ENCODE measurements at places on chromosomes 2 and 18. TPM values are rescaled to one million over a fixed set of nuclear protein-coding genes. Genes with fewer than 3 reads are reported as not detected.

DNA sequence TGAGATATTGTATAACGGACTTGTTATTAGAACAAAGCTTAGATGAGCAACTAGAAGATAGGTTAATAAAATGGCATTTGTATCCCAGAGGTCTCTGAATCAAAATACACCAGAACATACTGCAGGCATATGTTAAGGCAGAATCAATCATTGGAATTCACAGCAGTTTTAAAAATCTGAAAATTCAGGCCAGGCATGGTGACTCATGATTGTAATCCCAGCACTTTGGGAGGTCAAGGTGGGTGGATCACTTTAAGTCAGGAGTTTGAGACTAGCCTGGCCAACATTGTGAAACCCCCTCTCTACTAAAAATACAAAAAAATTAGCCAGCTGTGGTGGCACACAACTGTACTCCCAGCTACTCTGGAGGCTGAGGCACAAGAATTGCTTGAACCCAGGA is 405.2 kb downstream of the ZEB2 start:
- no peak overlapping the region for H3K27ac ChIP-seq
- H3K4me1 ChIP-seq = peaks cover 4% of the 10 kb centered on the region
- H3K27me3 ChIP-seq = no peaks in the 10 kb centered on the region

GRCh38 chr2:86002375-86002774 is 103.3 kb downstream of the POLR1A start:
- H3K27me3 ChIP-seq = no peaks in the 10 kb centered on the region
- DNase-seq = no peak
- H3K4me1 ChIP-seq = peaks cover 31% of the 10 kb centered on the region
- no peaks in the 10 kb centered on the region for H3K36me3 ChIP-seq
- no peak overlapping the region for H3K4me3 ChIP-seq
- H3K27ac ChIP-seq = no peak overlapping the region

The TRIM43 gene
- total RNA-seq = not detected

GRCh38 chr18:35114305-35114704 is 73.1 kb downstream of the MAPRE2 start:
- no peak overlapping the region for H3K4me3 ChIP-seq
- H3K36me3 ChIP-seq = peaks cover 10% of the 10 kb centered on the region
- peaks cover 16% of the 10 kb centered on the region for H3K4me1 ChIP-seq
- no peak overlapping the region for H3K27ac ChIP-seq
- no peak for DNase-seq
- no peaks in the 10 kb centered on the region for H3K27me3 ChIP-seq

The CTIF gene
- 46.7 TPM for total RNA-seq

DNA sequence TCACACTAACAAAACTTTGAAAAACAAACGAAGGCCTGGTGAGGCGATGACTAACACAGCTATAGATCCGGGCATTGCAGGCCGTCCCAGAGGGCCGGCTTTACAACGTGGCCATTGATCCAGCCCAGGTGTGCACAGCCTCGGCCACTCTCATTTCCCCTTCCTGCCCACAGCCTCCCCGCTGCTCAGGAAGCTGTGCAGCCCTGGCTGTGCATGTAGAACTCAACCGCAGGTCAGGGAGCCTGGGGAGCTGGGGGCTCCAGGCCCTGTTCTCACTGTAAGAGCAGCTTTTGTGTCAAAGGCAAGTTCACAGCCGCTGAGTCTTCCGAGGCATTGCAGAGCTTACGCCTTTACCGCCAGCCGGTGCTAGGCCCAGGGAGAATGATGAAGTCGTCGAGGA is 87.2 kb downstream of the LONRF2 start:
- H3K27me3 ChIP-seq = no peaks in the 10 kb centered on the region
- no peak overlapping the region for H3K27ac ChIP-seq
- no peaks in the 10 kb centered on the region for H3K36me3 ChIP-seq
- peaks cover 30% of the 10 kb centered on the region for H3K4me1 ChIP-seq
- no peak for DNase-seq

GRCh38 chr2:43314299-43314927 is 88.0 kb upstream of the ZFP36L2 start:
- H3K4me3 ChIP-seq = no peak overlapping the region
- no peak for DNase-seq
- peaks cover 10% of the 10 kb centered on the region for H3K4me1 ChIP-seq
- H3K36me3 ChIP-seq = peaks cover 5% of the 10 kb centered on the region
- H3K27me3 ChIP-seq = no peaks in the 10 kb centered on the region

DNA sequence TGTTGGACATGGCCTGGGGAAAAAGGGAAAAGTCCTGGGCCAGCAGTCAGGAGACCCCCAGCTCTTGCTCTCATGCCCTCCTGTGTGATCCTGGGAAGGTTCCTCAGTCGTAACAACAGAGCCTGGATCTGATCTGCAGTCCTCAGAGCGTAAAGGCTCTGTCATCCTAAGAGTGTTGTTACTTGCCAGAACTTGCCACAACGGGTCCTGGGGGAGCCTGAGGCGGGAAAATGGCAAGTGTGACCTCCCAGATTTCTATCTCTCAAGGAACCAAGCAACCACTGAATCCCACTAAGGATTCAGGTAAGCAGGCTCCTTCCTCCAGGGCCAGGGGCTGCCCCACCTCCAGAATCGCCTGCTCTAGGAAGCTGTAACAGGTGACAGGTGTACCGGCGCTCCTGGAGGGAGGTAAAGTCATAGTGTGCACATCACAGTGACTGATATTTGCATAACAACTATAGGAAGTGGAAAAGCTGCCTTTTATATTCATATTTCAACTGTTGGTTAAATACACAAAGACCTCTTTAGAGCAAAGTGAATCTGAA is 18.4 kb downstream of the HS1BP3 start:
- peaks cover 2% of the 10 kb centered on the region for H3K27me3 ChIP-seq
- peaks cover 36% of the 10 kb centered on the region for H3K4me1 ChIP-seq
- no peak overlapping the region for H3K27ac ChIP-seq
- no peak for DNase-seq

GRCh38 chr2:164509137-164509877 is 112.0 kb downstream of the GRB14 start:
- H3K27ac ChIP-seq = no peak overlapping the region
- no peak for DNase-seq
- H3K4me3 ChIP-seq = no peak overlapping the region
- H3K36me3 ChIP-seq = peaks cover 4% of the 10 kb centered on the region

DNA sequence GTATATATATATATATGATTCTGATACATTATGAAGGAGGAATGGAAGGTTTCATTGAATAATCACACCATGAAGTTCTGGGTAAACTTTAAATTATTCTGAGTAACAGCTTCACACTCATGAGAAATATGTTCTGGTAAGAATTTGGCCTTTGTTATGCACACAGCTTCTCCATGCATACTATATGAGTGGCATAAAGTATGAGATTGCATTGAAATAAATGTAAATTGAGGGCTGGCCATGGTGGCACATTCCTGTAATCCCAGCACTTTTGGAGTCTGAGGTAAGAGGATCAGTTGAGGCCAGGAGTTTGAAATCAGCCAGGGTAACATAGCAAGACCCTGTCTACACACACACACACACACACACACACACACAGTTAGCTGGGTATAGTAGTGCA is 50.0 kb upstream of the ARL5A start:
- no peaks in the 10 kb centered on the region for H3K4me1 ChIP-seq
- H3K36me3 ChIP-seq = peaks cover 18% of the 10 kb centered on the region
- DNase-seq = no peak

GRCh38 chr2:111668741-111669140 is 215.3 kb downstream of the ANAPC1 start:
- no peak overlapping the region for H3K4me3 ChIP-seq
- no peak overlapping the region for H3K27ac ChIP-seq
- peaks cover 15% of the 10 kb centered on the region for H3K4me1 ChIP-seq
- H3K27me3 ChIP-seq = no peaks in the 10 kb centered on the region

DNA sequence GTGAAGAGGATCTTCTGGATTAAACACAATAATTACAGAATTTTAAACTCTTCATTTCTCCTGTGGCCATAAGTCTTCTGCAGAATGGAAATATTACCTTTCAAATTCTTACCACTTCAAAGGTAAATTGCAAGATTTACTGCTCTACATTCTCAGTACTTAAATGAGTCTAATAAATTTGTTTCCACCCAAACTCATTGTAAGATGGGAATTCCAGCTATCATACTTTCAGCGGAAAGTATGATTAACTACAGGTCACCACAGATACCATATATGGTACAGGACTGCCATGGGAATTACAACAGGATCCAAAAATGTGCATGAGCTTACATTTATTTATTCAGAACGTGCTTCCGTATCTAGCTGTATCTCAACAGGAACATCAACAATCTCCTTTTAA is 3.1 kb downstream of the DSC3 start:
- peaks cover 23% of the 10 kb centered on the region for H3K4me1 ChIP-seq
- no peak overlapping the region for H3K27ac ChIP-seq
- peaks cover 5% of the 10 kb centered on the region for H3K36me3 ChIP-seq
- peaks cover 73% of the 10 kb centered on the region for H3K27me3 ChIP-seq

The TCF23 gene
- not detected for total RNA-seq

The REG3A gene
- total RNA-seq = not detected

The CHRNG gene
- not detected for total RNA-seq

DNA sequence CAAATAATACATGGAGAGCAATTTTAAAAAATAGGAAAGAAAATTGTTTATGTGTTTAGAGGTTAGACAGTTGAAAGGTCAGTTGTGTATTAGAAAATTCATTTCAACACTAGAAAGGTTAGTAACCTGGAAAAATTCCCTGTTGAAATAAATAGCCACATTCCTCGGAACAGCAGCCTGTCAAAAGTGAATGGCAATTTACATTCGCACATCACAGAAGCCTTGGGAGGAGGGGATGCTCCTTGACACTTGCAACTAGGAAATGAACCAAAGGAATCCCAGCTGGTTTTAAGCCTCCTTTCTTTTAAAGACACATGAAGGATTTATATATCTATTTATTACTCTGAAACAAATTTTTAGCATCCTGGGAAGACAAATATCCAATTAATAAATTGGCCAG is 653.5 kb upstream of the LRRTM4 start:
- H3K4me3 ChIP-seq = no peak overlapping the region
- H3K27ac ChIP-seq = no peak overlapping the region
- no peaks in the 10 kb centered on the region for H3K36me3 ChIP-seq

DNA sequence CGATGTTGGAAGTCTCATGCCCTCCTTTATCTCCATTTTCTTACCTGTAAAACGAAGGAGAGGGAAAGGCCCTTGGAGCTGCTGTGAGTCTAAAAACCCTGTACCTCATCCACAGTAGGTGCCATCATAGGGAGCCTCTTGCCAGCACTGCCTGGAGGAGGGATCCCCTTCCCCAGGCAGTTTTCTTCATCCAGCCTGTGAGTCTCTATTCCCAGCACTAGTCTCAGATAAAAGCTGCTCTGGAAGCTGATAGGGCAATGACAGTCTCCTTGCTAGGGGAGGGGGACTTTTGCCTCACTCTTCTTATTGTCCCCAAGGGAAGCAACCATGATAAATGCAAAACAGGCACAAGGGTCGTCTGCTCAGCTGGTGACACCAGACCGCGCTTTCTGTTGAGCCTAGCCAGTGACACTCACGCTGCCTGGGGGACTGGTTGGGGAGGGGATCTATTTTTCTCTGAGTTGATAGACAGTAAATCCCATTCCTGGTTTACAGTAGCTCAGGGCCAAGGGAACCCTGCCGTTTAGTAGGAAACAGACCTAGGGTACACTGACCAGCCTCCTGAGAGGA is 139.5 kb upstream of the NABP1 start:
- no peak for DNase-seq
- H3K27me3 ChIP-seq = no peaks in the 10 kb centered on the region
- no peak overlapping the region for H3K4me3 ChIP-seq

GRCh38 chr18:67583621-67584020 is 67.1 kb upstream of the DSEL start:
- H3K4me3 ChIP-seq = no peak overlapping the region
- H3K36me3 ChIP-seq = no peaks in the 10 kb centered on the region
- no peaks in the 10 kb centered on the region for H3K27me3 ChIP-seq
- H3K4me1 ChIP-seq = no peaks in the 10 kb centered on the region
- H3K27ac ChIP-seq = no peak overlapping the region
- no peak for DNase-seq

- DNase-seq = no peak
- no peaks in the 10 kb centered on the region for H3K36me3 ChIP-seq
- H3K27me3 ChIP-seq = no peaks in the 10 kb centered on the region
- no peak overlapping the region for H3K27ac ChIP-seq
Measured at GRCh38 chr18:39271654-39272053, 1706.1 kb upstream of the CELF4 start.

The CPO gene
- total RNA-seq = 0.47 TPM

GRCh38 chr2:120059483-120059882 is 46.6 kb downstream of the EPB41L5 start:
- peaks cover 25% of the 10 kb centered on the region for H3K36me3 ChIP-seq
- no peaks in the 10 kb centered on the region for H3K4me1 ChIP-seq
- no peak for DNase-seq
- no peak overlapping the region for H3K4me3 ChIP-seq
- H3K27ac ChIP-seq = no peak overlapping the region
- H3K27me3 ChIP-seq = no peaks in the 10 kb centered on the region

DNA sequence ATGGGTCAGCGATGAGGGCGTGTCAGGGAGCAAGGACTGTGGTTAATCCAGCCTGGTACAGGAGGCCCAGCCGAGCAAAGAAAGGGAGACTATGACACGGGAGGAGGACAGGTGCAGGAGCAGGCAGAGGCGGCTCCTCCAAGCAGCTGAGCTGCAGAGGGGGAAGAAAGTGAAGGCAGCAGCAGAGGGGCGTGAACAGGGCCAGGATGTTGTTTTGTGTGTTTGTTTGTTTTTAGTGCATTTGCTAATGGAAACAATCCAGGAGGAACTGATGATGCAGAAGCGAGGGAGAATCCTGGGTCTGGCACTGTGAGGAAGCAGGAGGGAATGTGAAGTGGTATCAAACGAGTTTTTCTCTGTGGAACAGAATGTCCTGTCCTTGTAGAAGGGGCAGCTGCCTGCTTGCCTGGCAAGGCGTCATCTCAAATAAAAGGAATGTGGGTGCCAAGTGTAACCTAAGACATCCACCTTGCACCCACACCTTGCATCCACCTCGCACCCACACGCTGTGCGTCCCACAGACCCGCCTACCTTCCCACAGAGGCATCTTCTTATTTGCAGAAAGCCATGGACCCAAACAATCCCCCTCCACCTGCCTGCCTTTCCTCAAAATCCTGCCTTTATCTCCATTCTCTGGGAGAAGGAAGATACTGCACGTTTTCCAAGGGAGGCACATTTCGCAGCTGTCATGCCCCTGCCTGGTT is 134.8 kb downstream of the SH3BP4 start:
- no peak overlapping the region for H3K27ac ChIP-seq
- H3K4me1 ChIP-seq = peaks cover 29% of the 10 kb centered on the region
- H3K27me3 ChIP-seq = no peaks in the 10 kb centered on the region
- no peaks in the 10 kb centered on the region for H3K36me3 ChIP-seq
- H3K4me3 ChIP-seq = no peak overlapping the region

The LYPD1 gene
- total RNA-seq = 17.4 TPM

The DUSP11 gene
- total RNA-seq = 18.2 TPM

The RESP18 gene
- total RNA-seq = not detected

GRCh38 chr2:209529579-209529978 is 105.7 kb downstream of the MAP2 start:
- DNase-seq = no peak
- H3K27ac ChIP-seq = no peak overlapping the region
- H3K36me3 ChIP-seq = peaks cover 12% of the 10 kb centered on the region
- H3K27me3 ChIP-seq = no peaks in the 10 kb centered on the region

The ACVR1 gene
- 12.5 TPM for total RNA-seq

GRCh38 chr18:45834306-45834705 is 8.8 kb downstream of the SIGLEC15 start:
- no peak overlapping the region for H3K27ac ChIP-seq
- H3K36me3 ChIP-seq = no peaks in the 10 kb centered on the region
- no peak for DNase-seq
- peaks cover 46% of the 10 kb centered on the region for H3K27me3 ChIP-seq
- H3K4me1 ChIP-seq = peaks cover 44% of the 10 kb centered on the region
- no peak overlapping the region for H3K4me3 ChIP-seq

Data from neural crest cell (in vitro differentiated cells).